ENCODE measurements at places on chromosomes 6 and 20.

- no peak for DNase-seq
Measured at GRCh38 chr6:125057392-125058246, 95.4 kb downstream of the RNF217 start.

- DNase-seq, result no peak
Measured at GRCh38 chr6:12504325-12504966, 212.1 kb upstream of the PHACTR1 start.

DNA sequence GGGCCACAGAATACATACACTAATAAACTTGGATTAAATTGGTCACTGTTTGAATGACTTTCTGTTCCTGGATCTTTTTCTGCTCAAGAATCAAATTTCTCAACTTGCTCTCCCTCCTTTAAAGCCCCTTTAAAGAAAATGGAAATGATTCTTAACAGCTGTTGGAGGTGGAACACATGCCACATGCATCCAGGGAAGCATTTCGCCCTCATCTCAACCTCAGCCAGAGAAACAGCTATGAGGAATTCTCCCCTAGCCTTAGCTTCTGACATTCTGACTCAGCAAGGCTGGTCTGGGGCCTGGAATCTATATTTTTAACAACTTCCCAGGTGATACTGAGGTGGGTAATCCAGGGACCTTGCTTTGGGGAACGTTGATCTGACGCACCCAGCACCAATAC is 263.4 kb upstream of the ECI2 start:
- DNase-seq, result no peak

DNA sequence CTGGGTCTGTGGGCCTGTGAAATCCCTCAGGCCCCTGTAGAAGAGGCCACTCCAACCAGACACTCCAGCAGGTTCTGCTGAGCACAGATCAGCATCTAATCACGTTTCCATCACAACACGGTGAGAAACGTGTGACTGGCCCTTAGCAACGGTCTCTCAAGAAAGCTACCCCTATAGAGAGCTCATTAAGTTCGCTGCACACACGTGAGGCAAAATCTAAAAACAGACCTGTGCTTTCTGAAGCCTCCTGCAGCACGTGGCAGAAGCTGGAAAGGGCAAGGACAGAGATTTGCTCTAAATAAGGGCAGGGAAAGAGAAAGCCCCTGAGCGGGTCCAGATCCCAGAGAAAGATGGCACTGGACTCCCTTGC is 56.5 kb downstream of the GPR6 start:
- DNase-seq, result no peak

- no peak for DNase-seq
Measured at GRCh38 chr6:168385858-168386735, 54.9 kb upstream of the SMOC2 start.

DNA sequence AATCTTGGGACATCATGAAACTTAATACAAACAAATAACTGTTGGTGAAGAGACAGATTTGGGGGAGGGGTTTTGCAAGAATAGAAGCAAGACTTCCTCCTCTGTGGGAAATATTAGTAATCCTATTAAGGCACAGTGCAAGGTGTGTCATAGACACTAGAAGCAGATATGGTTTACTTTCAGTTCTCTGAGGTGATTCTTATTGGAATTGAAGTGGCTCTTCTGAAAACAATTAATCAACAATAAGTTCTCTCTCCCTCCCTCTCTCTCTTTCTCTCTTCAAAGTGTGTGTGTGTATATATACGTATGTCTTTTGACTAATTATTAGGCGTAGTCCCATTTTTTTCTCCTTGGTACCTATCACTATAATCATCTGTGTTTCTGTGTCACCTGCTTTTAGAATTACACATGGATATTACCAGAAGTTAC is 99.8 kb downstream of the HIVEP2 start:
- no peak for DNase-seq

GRCh38 chr6:79895382-79896074 is 51.8 kb downstream of the ELOVL4 start:
- no peak for DNase-seq

- DNase-seq, result no peak
Measured at GRCh38 chr6:108711071-108711470, 137.2 kb upstream of the ARMC2 start.

DNA sequence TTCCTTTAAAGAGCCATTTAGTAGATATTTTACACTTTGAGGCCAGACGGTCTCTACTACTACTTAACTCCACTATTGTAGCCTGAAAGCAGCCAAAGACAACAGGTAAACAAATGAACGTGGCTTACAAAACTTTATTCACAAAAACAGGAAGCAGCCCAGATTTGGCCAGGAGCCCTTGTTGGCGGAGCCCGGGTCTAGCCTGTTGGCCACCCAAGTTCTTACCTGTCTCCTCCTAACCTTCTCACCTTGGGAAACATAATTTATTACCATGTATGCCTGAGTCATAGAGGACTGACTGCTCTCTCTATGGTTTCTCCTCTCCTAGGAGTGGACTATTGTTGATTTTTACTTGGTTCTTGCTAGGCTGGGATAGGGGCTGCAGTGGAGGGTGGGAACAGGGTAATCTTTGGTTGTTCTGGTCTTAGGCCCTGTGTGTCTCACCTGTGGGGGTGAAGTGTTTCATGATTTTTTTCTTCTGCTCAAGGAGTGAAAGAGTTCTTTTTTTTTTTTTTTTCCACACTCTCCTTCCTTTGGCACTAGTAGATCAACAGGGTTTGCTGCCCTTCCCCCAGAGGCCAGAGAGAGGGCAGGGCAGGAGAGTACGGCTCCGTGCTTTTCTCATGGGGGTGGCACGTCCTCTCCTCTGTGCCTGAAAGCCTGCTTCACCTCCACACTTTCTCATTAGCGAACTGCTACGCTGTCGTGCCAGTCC is 90.0 kb downstream of the RPP40 start:
- DNase-seq, result no peak

- DNase-seq, result no peak
Measured at GRCh38 chr20:40335437-40335836, 353.6 kb downstream of the MAFB start.

DNA sequence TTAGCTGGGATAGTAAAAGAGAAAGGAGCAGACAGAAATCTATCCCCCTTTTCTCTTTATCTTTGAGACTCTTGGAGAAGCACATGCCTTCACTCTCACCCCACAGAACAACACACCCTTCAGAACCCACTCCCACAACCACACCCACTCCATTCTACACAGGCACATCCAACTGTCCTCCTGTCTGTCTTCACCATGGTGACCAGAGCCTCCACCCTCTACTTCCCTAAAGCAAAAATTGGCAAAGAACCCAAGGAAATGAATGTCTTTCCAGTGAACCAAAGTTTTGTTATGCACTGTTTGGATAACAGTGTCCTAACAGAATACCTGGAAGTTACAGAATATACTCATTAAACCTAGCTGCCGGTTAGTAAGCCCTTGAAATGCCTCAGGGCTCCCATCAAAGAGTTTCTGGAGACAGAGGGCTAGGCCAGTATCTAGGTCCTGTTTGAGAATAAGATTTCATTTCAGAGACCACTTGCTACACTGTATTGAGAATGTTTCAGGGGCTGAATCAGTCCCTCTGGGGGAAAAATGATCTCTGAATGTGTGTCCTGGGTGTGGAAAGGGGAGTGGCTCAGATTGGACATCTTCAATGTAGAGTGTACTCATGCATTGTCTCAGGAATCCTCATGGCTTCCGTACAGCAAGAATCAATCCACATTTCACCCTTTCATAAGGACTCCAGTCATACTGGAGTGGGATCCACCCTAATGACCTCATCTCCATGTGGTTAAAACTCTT is 101.1 kb downstream of the LY86 start:
- no peak for DNase-seq

DNA sequence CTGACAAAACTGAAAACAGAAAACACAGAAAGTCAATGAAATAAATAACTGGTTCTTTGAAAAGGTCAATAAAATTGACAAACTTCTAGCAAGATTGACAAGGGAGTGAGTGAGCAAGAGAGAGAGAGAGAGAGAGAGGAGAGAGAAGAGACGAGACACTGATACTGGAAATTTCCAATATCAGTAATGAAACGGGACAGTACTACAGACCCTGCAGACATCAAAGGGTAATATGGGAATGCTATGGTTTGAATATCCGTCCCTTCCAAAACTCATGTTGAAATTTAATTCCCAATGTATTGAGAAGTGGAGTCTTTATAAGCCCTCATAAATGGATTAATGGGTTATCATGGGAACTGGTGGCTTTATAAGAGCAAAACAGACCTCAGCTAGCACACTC is 3.8 kb downstream of the TTI1 start:
- DNase-seq, result no peak

DNA sequence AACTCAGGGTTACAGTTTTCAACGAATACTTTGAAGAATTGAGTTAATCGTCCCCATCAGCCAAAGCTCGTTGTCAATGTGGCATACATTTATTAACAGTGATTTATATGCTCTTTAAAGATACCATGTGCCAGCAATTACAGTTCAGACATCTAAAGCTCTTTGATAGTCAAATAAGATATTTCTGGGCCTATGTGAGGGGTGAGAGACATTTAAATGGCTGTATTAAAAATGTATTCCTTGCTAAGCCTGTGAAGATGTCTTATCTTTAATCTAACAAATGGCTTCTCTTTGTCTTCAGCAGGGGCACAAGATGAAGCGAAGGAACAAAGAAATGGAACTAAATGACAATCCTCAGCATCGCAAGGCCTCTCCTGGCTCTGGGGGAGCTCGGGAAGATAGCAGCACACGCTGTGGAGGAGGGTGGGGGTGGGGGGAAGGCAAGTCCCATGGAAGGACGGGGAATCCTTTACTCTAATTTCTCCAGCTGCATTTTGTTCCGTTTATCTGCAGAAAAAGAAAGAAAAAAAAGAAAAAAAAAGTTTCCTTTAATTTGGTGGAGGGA is 523.6 kb downstream of the KIF16B start:
- no peak for DNase-seq

- no peak for DNase-seq
Measured at GRCh38 chr20:25225642-25226432, 22.0 kb upstream of the PYGB start.

GRCh38 chr20:50729901-50730764 is 1.2 kb upstream of the PARD6B start:
- no peak for DNase-seq

DNA sequence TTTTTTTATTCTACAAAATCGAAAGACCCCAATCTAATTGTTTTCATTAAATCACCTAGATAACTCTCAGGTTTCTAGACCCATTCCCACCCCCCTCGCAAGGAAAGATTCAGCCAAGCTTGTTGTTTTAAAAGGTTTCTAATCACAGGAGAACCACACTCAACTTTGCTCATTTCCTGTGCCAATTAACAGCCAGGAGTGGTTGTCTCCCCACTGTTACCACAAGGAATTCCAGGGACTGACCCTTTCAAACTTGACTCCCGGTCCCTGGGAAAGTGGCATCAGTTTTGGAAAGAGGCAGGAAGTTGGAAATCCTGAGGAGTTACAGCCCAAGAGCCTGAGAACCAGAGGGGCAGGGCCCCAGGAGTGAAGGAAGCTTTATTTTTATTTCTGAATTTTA is 561.3 kb upstream of the JAG1 start:
- no peak for DNase-seq

DNA sequence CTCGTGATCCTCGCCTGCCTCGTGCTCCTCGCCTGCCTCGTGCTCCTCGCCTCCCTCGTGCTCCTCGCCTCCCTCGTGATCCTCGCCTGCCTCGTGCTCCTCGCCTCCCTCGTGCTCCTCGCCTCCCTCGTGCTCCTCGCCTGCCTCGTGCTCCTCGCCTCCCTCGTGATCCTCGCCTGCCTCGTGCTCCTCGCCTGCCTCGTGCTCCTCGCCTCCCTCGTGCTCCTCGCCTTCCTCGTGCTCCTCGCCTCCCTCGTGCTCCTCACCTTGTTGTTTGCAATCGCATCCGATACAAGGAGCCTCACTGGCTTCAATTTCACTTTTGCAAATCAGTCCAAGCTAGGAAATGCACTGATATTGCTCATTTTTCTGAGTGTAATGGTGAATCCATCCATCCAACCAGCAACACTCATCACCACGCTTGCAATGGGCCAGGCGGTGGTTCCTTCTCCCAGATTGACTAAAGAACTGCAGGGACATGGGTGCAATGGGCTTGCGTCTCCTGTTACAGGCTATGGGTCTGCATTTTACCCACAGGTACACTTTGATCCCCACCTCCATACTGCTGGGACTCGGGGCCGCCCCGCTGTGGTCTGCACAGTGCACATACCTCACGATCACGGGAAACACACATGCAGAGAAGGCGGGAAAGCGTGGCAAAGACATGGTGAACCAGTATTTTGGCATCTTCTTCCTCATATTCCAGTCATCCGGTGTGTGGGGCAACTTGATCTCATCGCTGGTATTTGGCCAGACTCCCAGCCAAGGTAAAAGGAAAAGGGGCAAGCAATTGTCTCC is 4.6 kb downstream of the UNC93A start:
- no peak for DNase-seq

GRCh38 chr6:150755042-150755441 is 110.5 kb upstream of the MTHFD1L start:
- DNase-seq, result no peak

Measured in effector memory CD4-positive, alpha-beta T cell (primary cell).